Pancreas (tissue), 10 donors: ENCODE measurements at places on chromosomes 5 and 9. TPM values are rescaled to one million over a fixed set of nuclear protein-coding genes. Genes with fewer than 3 reads are reported as not detected.

- DNase-seq: no peak
- no peaks in the 10 kb centered on the region for H3K27me3 ChIP-seq
- H3K36me3 ChIP-seq: no peaks in the 10 kb centered on the region
- no peak overlapping the region for H3K27ac ChIP-seq
- H3K4me1 ChIP-seq: no peaks in the 10 kb centered on the region
These were observed 61.9 kb upstream of the RUFY1 start for GRCh38 chr5:179488491-179488890.

SPINK7 gene
- not detected for total RNA-seq

GRCh38 chr5:148976569-148977381 lies 86.1 kb downstream of the SH3TC2 start:
- no peaks in the 10 kb centered on the region for H3K36me3 ChIP-seq
- no peaks in the 10 kb centered on the region for H3K4me1 ChIP-seq
- DNase-seq: no peak
- no peak overlapping the region for H3K4me3 ChIP-seq
- no peaks in the 10 kb centered on the region for H3K27me3 ChIP-seq

IRX1 gene
- total RNA-seq: 0.56 TPM

KIF24 gene
- 0.52 TPM for total RNA-seq

DNA sequence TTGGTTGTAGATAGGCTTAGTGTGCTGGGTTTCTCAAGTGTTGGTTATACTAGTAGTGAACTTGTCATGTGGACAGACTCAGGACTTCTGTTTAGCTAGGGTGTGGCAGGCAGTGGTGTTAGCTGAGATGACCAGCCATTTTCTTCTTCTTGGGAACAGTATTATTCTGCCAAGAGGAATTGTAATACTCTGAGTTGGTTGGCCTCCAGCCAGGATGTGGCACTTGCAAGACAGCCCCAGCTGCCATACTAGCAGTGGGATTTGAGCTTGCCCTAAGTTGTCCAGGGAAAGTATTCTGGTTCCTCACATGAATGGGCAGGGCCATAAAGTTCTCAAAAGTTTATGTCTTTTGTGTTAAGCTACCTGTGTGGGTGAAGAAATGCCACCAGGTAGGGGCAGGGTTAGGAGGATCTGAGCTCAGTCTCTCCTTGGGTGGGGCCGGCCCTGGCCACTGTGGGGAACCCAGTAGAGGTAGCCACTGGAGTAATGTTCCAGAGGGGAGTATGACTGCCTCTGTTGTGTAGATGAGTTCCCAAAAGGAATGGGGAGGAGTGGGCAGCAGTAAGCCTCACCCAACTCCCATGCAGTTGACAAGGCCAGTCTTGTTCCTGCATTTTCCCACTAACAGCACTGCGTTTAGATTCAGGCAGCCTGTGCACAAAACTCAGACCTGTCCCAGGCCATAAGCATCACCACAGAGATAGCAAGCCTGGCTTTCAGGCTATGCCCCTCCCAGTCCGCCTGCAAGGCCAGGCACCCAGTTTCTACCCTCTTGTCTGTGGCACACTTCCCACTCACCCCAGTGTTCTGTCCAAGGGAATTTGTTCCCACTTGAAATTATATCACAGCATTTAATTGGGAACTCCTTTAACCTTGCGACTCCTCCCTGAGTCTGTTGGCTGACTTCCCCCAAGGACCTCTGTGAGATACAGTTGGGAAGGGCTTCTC lies 250.7 kb downstream of the ANXA1 start:
- no peaks in the 10 kb centered on the region for H3K27me3 ChIP-seq
- no peak overlapping the region for H3K27ac ChIP-seq
- H3K4me1 ChIP-seq: no peaks in the 10 kb centered on the region
- no peaks in the 10 kb centered on the region for H3K36me3 ChIP-seq
- no peak for DNase-seq

DNA sequence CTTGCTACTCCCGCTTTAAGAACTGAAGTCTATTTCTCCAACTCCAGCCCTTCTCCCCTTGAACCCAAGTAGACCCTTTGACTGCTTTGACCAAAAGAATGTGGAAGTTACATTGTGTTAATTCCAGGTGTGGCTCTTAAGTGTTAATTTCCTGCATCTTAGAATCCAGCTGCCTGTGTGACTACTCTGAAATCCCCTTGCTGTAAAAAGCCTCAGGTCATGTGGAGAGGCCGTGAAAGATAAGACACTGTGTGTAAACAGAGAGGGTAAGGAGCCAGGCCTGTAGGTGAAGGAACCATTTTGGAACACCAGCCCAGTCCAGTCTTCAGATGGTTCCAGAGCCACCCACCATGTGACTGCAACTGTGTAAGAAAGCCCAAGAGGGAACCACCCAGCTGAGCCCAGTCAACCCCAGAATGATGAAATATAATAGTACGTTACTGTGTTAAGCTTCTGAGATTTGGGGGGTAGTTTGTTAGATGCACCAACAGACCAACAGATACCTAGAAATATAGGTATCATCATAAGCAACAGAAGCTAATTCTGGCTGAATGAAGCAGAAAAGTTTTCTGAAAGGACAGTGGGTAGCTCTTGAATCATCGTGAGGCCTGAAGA lies 59.4 kb upstream of the CCDC112 start:
- no peaks in the 10 kb centered on the region for H3K4me1 ChIP-seq
- H3K27me3 ChIP-seq: no peaks in the 10 kb centered on the region
- H3K36me3 ChIP-seq: no peaks in the 10 kb centered on the region
- DNase-seq: no peak

RNF180 gene
- 7.2 TPM for total RNA-seq

DNA sequence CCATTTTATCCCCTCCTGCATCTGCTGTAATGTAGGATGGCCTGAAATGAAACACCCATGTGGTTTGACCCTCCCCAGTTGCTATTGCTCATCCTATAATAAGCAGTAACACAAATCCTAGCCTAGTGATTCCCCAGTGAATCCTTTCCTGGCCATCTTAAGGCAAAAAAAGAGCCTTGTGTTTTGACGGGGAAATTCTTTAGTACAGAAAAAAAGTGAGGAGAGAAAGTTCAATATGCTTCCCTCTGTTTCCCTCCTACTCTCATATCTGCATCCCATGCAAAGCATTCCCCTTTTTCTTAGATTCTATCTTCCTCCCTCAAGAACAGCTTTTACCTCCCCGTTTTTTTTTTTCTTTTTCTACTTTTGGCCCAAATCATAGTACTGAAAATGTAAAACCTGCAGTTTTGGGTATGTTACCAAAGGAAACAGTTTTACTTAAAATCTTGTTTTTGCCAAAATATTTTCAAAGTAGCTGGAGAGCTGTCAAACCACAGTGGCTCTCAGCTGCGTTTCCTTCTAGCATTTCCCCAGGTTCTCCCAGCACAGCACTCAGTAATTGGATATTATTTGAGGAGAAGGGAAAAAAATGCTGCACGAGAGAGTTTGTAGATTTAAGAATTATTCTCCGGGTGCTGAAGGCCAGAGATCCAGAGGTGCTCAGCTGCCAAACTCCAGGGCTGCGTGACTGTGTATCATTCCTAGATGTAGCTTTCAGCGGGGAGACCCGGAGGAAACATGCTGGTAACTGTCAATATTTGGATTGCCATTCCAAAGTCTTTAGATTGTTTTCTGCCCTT lies 321.4 kb downstream of the NPR3 start:
- no peak overlapping the region for H3K4me3 ChIP-seq
- no peaks in the 10 kb centered on the region for H3K4me1 ChIP-seq
- no peaks in the 10 kb centered on the region for H3K27me3 ChIP-seq
- no peaks in the 10 kb centered on the region for H3K36me3 ChIP-seq
- DNase-seq: no peak

DNA sequence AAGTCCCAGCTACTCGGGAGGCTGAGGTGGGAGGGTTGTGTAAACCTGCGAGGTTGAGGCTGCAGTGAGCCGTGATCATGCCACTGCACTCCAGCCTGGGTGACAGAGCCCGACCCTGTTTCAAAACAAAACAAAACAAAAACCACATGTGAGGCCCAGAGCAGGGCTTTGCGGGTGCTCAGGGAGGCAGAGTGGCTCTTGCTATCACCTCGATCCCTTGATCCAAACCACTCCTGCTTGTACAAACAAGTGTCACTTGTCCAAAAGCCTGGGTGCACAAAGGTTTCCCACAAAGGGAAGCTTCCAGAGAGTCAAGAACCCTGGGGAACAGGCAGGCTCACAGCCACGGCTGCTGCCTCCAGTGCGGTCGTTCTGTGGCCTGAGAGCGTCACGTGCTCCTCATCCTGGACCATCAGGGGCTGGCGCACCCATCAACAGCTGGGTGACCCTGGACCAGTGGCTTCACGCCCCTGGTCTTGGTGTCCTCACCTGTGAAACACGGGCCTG lies 162.7 kb downstream of the C9orf50 start:
- no peak overlapping the region for H3K4me3 ChIP-seq
- H3K27me3 ChIP-seq: no peaks in the 10 kb centered on the region
- H3K36me3 ChIP-seq: no peaks in the 10 kb centered on the region
- peak; percentile 56 for DNase-seq

HSDL2 gene
- 20.1 TPM for total RNA-seq

- no peak for DNase-seq
- no peaks in the 10 kb centered on the region for H3K36me3 ChIP-seq
- H3K4me1 ChIP-seq: no peaks in the 10 kb centered on the region
These were observed 31.8 kb downstream of the DNAI1 start for GRCh38 chr9:34490360-34490759.

- peak; percentile 68 for DNase-seq
- H3K27ac ChIP-seq: no peak overlapping the region
- no peaks in the 10 kb centered on the region for H3K4me1 ChIP-seq
- H3K4me3 ChIP-seq: peak overlapping the region; percentile 52
- H3K36me3 ChIP-seq: no peaks in the 10 kb centered on the region
These were observed 494 bp downstream of the PTCH1 start for GRCh38 chr9:95516221-95516733.

NCS1 gene
- 4.1 TPM for total RNA-seq

- H3K4me1 ChIP-seq: no peaks in the 10 kb centered on the region
- no peak overlapping the region for H3K4me3 ChIP-seq
- H3K27ac ChIP-seq: no peak overlapping the region
- no peak for DNase-seq
These were observed 256.3 kb downstream of the SMARCA2 start for GRCh38 chr9:2271426-2271825.

RAD17 gene
- 15.3 TPM for total RNA-seq

DNA sequence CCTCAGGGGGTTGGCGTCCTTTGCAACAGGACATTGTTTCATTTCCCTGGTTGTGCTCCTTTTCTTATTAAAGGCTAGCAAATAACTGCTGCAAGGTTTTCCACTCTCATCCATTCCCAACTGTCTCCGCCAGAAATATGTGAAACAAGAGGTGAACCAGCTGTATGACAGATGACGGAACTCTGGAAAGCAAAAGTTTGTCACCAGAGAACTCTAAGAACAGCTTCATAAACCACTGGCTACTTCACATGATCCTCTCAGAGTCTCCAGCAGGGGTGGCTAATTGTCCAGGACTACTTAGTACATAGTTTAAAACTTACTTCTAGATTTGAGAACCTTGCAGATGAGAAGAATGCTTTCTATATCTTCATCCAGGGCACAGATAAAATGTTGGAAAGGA lies 195.9 kb upstream of the RAD23B start:
- DNase-seq: no peak
- H3K4me1 ChIP-seq: no peaks in the 10 kb centered on the region
- no peaks in the 10 kb centered on the region for H3K36me3 ChIP-seq
- no peak overlapping the region for H3K4me3 ChIP-seq

DNA sequence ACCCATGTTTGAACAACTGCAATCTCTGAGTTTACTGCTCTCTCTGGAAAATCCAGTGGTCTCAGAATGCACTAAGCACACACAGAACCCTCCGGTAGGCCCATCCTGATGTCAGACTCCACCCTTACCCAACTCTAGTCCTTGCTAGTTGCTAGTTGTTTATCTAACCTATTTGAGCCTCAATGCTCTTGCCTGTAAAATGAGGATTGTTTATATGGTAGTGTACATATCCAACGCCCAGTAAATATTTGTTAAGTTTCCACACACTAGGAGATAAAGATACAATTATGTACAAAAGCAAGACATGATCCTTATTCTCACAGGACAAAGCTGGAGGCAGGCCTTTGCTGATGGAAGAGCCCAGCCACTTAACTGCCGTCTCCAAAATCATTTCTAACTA lies 192.2 kb downstream of the SPOCK1 start:
- no peaks in the 10 kb centered on the region for H3K36me3 ChIP-seq
- DNase-seq: no peak
- H3K27me3 ChIP-seq: no peaks in the 10 kb centered on the region
- H3K27ac ChIP-seq: no peak overlapping the region
- no peak overlapping the region for H3K4me3 ChIP-seq

ITGA2 gene
- total RNA-seq: 7.0 TPM

- no peaks in the 10 kb centered on the region for H3K4me1 ChIP-seq
- H3K36me3 ChIP-seq: no peaks in the 10 kb centered on the region
- no peaks in the 10 kb centered on the region for H3K27me3 ChIP-seq
- H3K27ac ChIP-seq: no peak overlapping the region
- no peak overlapping the region for H3K4me3 ChIP-seq
These were observed 535.0 kb upstream of the CDH18 start for GRCh38 chr5:20522905-20523482.

DNA sequence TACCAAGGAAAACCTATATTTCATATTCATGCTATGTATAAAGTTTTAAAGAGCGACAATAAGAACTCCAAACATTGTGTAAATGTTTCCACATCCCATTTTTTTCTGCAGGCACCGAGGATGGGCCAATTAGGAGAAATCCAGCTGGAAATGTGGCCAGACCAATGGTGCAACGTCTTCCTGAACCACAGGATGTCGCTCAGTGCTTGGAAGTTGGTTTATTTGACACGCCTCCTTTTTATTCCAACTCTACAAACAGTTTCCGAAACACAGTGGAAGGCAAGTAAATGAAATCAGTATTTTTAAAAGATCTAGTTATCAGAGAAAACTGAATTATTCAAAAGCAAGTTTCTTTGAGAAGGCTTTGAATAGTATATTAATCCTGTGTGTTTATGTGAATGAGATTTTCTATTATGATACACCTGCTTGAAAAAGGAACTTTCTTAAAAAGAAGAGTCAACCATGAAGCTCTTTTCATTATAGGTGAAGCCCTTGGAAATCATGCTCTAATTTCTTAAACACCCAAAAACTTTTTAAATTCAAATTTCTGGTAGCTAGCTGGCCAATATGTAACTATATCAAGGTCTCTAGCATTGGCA lies 9.1 kb downstream of the TYRP1 start:
- no peaks in the 10 kb centered on the region for H3K4me1 ChIP-seq
- no peak for DNase-seq
- no peaks in the 10 kb centered on the region for H3K36me3 ChIP-seq
- no peaks in the 10 kb centered on the region for H3K27me3 ChIP-seq
- H3K27ac ChIP-seq: no peak overlapping the region

GRCh38 chr5:87413343-87413645 lies 564 bp upstream of the CCNH start:
- no peak for DNase-seq
- H3K4me1 ChIP-seq: peaks cover 10% of the 10 kb centered on the region
- peak overlapping the region; percentile 95 for H3K27ac ChIP-seq
- H3K4me3 ChIP-seq: peak overlapping the region; percentile 82
- H3K36me3 ChIP-seq: peaks cover 4% of the 10 kb centered on the region

- no peak overlapping the region for H3K4me3 ChIP-seq
- no peak overlapping the region for H3K27ac ChIP-seq
These were observed 49.5 kb downstream of the C5orf22 start for GRCh38 chr5:31581498-31582099.
